Camera-type eye (tissue), 1 donor: ENCODE measurements at places on chromosomes 3 and 15. TPM values are rescaled to one million over a fixed set of nuclear protein-coding genes. Genes with fewer than 3 reads are reported as not detected.

CYP19A1 gene
- total RNA-seq: 0.33 TPM

CPEB1 gene
- total RNA-seq: 9.8 TPM

LDHAL6B gene
- not detected for total RNA-seq

HDC gene
- total RNA-seq: 3.8 TPM

SPESP1 gene
- 0.93 TPM for total RNA-seq

KCNH8 gene
- 8.2 TPM for total RNA-seq

TTC21A gene
- 9.6 TPM for total RNA-seq

C3orf85 gene
- total RNA-seq: not detected

PPIB gene
- total RNA-seq: 195 TPM

PPM1M gene
- total RNA-seq: 10.6 TPM

ENTPD3 gene
- 1.7 TPM for total RNA-seq
